ENCODE measurements at places on chromosomes 4 and X. TPM values are rescaled to one million over a fixed set of nuclear protein-coding genes. Genes with fewer than 3 reads are reported as not detected.
A peak's percentile ranks its signal among the peaks of the same experiment; 100 is the strongest.

DNA sequence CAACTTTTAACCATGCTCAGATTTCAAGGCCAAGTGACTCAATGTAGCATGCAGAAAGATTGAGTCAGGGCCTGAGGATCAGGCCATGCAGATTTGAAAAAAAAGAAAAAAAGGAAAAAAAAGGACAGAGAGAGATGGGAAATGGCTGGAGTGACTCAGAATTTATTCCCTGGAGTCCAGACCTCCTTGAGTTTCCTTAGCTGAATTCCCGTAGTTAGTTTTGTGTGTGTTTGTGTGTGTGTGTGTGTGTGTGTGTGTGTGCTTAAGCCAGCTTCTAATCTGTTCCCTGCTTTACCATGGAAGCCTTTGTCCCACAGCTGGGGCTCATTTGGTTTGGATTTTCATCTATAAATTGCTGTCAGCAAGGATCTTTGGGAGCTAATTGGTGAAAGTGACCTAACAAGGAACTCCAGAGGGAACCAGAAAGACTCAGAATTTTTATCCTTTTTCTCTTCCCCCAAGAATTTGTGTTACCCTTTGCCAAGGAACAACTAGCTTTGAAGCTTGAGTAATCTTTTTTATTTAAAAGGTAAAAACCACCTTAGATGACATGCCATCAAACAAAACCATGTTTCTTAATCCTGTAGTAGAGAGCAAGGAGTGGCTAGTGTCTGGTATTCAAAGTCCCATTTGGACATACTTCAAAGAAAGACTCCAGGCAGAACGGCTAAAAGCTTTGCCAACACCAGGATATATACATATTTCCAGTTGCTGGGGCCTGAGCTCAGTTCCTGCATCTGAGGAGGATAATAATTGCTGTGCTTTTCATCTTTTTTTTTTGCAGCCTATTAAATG lies 109.0 kb upstream of the DDIT4L start:
- H3K27ac ChIP-seq: no peak overlapping the region
- no peaks in the 10 kb centered on the region for H3K27me3 ChIP-seq
- no peaks in the 10 kb centered on the region for H3K4me1 ChIP-seq
- DNase-seq: no peak
- H3K4me3 ChIP-seq: no peak overlapping the region

- H3K4me3 ChIP-seq: no peak overlapping the region
- no peaks in the 10 kb centered on the region for H3K36me3 ChIP-seq
- no peaks in the 10 kb centered on the region for H3K27me3 ChIP-seq
- no peak overlapping the region for H3K27ac ChIP-seq
Measured at GRCh38 chr4:85732124-85732523, 257.2 kb downstream of the ARHGAP24 start.

- no peak overlapping the region for H3K4me3 ChIP-seq
- H3K27me3 ChIP-seq: peaks cover 19% of the 10 kb centered on the region
- no peak for DNase-seq
- H3K36me3 ChIP-seq: no peaks in the 10 kb centered on the region
Measured at GRCh38 chr4:26029568-26030131, 115.6 kb downstream of the SMIM20 start.

- H3K27ac ChIP-seq: no peak overlapping the region
- no peak for DNase-seq
- no peaks in the 10 kb centered on the region for H3K27me3 ChIP-seq
- H3K4me1 ChIP-seq: no peaks in the 10 kb centered on the region
- H3K4me3 ChIP-seq: no peak overlapping the region
Measured at GRCh38 chrX:20412871-20413486, 146.3 kb upstream of the RPS6KA3 start.

DNA sequence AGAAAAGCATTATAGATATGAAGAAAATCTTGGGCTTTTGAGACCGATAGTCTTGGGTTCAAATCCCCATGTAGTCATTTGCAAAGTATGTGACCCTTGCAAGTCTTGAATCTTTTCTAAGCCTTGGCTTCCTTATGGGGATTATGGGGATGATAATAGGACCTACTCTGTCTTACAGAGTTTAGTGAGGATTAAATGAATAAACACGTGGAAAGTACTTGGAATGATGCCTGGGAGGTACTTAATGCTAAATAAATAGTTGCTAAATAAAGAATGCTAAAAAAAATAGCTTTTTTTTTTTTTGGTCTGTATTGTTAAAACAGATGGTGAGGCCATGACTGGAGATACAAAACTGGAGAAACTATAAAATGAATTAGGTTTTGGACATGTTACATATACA lies 292.7 kb downstream of the GPAT3 start:
- H3K4me3 ChIP-seq: no peak overlapping the region
- H3K36me3 ChIP-seq: no peaks in the 10 kb centered on the region
- H3K27ac ChIP-seq: no peak overlapping the region
- no peaks in the 10 kb centered on the region for H3K4me1 ChIP-seq
- H3K27me3 ChIP-seq: no peaks in the 10 kb centered on the region

DNA sequence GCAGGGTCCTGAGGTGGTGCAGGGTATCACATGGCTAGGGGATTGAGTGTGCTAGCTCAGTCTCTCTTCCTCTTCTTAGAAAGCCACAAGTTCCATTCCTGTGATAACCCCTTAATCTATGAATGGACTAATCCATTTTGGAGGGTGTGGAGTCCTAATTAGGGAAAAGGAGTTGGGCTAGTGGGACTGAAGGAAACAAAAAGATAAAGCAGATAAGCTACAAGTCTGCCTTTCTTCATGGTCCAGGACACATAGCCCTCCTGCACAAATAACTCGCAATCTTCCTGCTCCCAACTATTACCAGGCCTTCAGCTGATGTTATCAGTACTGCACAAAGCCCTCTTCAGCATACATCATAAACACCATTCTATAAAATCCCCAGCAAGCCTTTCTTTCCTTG lies 44.2 kb downstream of the ZNF81 start:
- no peak overlapping the region for H3K27ac ChIP-seq
- no peak overlapping the region for H3K4me3 ChIP-seq
- H3K4me1 ChIP-seq: no peaks in the 10 kb centered on the region
- no peak for DNase-seq
- H3K36me3 ChIP-seq: no peaks in the 10 kb centered on the region
- no peaks in the 10 kb centered on the region for H3K27me3 ChIP-seq

DNA sequence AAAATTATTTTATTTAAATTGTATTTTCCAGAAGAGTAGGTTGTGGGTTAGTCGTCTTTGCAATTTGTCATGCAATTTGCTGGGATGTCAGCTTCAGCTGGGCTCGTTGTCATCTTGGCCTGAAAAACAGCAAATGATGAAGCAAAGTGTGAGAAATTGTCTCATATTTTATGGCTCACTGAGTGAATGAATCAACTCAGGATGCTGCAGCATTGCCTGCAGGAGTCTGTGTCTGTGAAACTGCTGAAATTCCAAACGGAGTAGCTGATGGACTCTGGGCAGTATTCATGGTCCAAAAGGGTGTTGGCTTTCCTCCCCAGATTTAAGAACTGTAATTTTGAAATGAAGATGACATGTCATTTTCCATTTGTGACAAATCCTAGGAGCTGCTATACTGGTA lies 37.2 kb downstream of the CXCL8 start:
- no peaks in the 10 kb centered on the region for H3K4me1 ChIP-seq
- H3K4me3 ChIP-seq: no peak overlapping the region
- peak; percentile 28 for DNase-seq
- H3K36me3 ChIP-seq: no peaks in the 10 kb centered on the region

DNA sequence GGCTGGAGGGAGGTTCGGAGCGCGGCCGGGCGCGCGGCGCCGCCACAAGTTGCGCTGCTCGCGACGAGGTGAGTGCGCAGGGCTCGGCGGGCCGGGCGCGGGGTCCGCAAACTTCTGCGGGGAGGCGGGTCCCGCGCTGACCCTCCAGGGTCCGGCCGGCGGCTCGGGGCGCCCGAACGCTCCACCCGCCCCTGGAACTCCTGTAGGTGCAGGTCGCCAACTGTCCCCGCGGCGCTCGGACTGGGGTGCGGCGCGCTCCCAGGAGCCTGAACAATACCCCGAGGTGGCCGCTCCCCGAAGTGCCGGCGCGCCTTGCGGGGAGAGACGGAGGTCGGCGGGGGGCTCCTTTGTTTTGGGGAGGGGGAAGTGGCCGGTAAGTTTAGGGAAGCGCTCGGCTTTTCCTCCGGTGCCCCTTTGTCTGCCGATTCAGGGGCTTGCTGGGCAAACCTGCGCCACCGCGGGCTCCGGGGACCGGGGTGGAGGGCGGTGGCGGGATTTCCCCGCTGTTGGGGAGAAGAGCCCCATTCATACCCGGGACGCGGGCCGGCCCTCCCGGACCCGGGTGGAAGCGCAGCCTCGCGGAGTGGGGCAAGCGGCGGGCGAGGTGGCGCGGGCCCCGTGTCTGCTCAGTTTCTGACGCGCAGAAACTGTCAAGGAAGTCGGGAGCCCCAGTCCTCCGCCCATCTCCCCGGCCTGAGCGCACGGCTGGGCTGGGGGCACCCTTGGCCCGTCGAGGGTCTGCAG lies 694 bp downstream of the TBL1X start:
- no peaks in the 10 kb centered on the region for H3K27me3 ChIP-seq
- peaks cover 28% of the 10 kb centered on the region for H3K4me1 ChIP-seq
- DNase-seq: no peak
- H3K4me3 ChIP-seq: peak overlapping the region; percentile 99
- H3K36me3 ChIP-seq: no peaks in the 10 kb centered on the region

GRCh38 chr4:175421506-175421905 lies 390.6 kb downstream of the GPM6A start:
- no peaks in the 10 kb centered on the region for H3K27me3 ChIP-seq
- no peak for DNase-seq
- H3K4me1 ChIP-seq: no peaks in the 10 kb centered on the region
- H3K36me3 ChIP-seq: no peaks in the 10 kb centered on the region

GRCh38 chr4:6372649-6373525 lies 99.5 kb downstream of the PPP2R2C start:
- no peaks in the 10 kb centered on the region for H3K4me1 ChIP-seq
- H3K27ac ChIP-seq: no peak overlapping the region

Gene MAGT1
- 39.1 TPM for total RNA-seq

Gene IKBKG
- 15.1 TPM for total RNA-seq

Gene ETDA
- total RNA-seq: not detected

Gene ANOS1
- 22.5 TPM for total RNA-seq

Gene ADGRL3
- total RNA-seq: 8.0 TPM
